T-helper 22 cell (primary cell): ENCODE measurements at places on chromosomes 7 and 10.

- no peak for DNase-seq
Observed at GRCh38 chr10:30647089-30647488, 17.5 kb upstream of the LYZL2 start.

DNA sequence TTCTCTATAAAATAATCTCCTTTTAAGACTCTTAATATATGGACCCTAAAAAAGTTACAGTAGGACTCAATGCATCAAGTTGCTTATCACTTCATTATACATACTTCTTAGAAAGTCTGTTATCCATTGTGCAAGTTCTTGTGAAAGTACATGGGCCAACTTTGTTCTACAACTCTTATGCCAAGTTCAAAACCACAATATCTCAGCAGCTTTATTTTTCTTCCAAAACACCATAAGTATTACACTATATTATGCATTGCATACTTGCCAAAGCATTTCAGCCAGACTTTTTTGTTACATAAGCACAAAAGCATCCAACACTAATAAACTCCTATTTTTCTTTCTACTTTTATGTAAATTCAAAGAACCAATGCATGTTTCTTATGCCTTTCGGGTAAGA is 94.4 kb downstream of the AHR start:
- no peak for DNase-seq

GRCh38 chr10:97407211-97407951 is 6.2 kb upstream of the RRP12 start:
- peak; percentile 37 for DNase-seq

GRCh38 chr10:43863270-43863669 is 214.6 kb upstream of the ZNF32 start:
- no peak for DNase-seq

- no peak for DNase-seq
Observed at GRCh38 chr7:76372984-76373833, 14.4 kb upstream of the YWHAG start.

GRCh38 chr10:106566873-106567272 is 597.6 kb downstream of the SORCS1 start:
- no peak for DNase-seq

- DNase-seq: no peak
Observed at GRCh38 chr10:75398200-75398691, 3.3 kb downstream of the ZNF503 start.

DNA sequence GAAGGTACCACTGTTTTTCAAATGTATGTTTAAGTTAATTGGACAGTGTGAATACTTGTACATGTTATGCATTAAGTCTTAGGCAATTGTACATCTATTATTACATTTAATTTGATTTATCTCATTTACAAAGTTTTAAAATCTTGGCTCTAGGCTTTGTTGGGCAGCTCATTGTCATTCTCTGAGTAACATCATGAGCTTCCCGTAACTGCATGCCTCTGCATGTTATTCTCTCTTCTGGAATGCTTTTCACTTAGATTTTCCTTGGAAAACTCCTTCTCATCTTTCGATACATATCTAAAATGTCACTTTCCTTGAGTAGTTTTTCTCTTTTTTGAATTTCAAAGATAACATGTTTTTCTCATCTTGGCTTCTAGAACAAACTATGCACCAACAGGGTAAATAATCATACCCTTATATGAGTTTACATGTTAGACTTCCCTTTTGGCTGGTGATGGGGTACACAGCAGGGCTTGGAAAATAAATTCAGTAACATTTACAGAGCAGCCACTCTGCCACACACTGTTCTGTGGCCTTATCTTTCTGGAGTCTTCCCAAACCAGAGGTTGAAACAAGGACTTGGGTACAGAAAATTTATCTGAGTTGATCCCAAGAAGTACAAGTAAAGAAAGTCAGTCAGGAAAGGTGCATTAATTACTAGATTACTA is 42.2 kb upstream of the A1CF start:
- DNase-seq: no peak

GRCh38 chr7:121288894-121289293 is 39.9 kb upstream of the WNT16 start:
- DNase-seq: no peak

DNA sequence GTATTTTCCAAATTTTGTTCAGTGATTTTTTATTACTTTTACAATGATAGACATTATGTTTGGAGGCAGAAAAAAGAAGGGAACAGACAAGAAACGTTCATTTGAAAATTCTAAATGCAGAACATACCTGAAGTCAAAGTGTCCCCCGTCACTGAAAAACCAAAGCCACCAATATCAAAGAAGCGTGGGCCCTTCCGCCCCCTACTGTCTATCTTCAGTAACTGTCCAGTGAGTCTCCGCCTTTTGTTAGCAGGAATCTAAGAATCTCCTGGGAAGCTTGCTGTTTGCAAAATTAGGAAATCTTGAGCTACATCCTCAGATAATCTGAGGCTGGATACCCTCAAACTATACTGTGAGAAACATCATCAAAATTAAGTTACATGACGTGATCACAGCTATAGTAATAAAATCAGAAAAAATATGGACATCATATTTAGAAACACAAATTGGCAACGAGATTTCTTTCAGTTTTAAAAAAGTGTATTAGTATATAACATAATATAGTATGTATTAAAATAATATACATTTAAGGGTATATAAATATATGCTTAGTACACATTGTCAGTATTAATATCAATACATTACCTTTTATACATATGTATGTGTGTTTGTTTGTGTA is 169.3 kb upstream of the AKR1E2 start:
- no peak for DNase-seq

DNA sequence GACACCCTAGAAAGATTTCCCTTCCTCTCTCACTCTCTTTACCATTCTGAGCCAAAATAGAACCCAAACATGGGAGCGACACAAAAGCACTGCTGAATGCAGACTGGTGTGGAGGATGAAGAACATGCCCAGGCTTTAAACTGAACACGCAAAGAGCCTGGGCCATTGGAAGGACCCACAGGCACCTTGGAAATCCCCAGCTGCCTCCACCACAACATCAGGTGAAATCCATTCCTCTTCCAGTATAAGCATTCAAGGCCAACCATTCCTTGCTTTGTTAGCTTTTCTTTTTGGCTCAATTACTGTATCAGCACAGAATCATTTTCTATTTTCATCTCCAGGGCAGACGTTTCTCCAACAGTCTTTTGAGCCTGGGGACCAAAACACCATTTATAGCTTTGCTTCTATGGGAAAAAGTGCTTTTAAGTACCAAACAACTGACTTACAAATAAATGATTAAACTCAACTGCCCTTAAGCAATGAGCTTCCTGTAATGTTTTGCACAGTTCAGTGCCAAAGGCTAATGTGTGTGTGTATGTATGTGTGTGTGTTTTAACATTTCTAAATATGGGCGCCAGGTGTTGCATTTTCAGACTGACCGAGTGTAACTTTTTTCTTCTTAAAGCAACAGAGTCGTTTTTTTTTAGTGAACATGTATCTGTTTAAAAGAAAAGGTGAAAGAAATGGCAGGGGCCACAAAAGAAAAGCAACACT is 16.2 kb upstream of the BLNK start:
- no peak for DNase-seq

DNA sequence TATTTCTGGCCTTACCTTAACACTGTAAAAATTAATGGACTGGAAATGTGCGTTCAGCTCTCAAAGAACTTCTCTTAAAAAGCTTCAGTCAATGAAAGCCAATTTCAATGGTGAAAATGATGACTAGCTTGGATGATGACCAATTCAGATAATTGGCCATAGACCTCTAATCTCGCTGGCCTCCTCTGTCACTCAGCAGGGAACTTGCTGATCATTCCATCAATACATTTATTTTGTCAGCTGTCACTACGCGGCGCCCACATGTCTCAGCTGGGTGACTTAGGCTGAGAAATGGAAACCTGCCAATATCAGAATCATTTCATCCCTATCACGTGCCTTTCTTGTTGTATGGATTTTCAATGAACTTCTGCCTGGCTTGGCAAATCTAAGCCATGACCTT is 673.0 kb upstream of the AUTS2 start:
- DNase-seq: no peak

- DNase-seq: no peak
Observed at GRCh38 chr10:98338318-98338717, 70.3 kb upstream of the LOXL4 start.

- no peak for DNase-seq
Observed at GRCh38 chr10:102434394-102435132, 2.2 kb upstream of the CUEDC2 start.

- no peak for DNase-seq
Observed at GRCh38 chr7:116715077-116715476, 43.1 kb downstream of the MET start.

- DNase-seq: no peak
Observed at GRCh38 chr10:10587744-10588393, 429.8 kb upstream of the CELF2 start.

DNA sequence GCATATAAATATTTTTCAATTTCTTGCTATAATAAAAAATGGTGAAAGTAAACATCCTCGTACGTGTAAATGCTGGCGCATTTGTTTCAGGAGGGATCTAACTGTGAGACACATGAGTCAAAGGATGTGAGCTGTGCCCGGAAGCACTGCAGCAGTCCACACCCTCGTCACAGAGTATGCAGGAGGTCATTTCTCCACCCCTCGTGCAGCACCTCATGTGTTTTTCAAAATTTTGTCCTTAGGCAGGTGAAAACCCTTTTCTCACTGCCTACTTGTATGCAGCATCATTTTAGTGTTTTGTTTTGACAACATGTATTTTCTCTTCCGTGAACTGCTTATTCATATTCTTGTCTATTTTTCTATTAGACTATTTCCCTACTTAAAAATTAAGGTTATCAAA is 162.7 kb downstream of the AVL9 start:
- DNase-seq: no peak

DNA sequence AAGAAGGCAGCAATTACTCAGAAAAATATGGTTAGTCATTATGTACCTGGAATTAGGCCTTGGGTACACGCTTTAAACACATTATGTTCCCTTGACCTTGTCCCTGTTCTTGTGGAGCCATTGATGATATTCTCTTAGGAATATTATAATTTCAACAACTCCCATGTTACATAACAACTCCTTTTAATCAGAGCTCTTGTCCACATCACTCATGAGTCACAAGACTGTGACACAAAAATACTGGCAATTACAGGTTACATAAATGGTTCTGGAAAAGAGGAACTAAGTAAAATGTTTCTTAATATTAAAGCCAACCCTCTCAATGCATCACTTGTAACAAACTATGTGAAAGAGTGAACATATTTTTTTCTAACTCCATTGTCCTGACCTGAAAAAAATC is 143.8 kb upstream of the PCLO start:
- DNase-seq: no peak

DNA sequence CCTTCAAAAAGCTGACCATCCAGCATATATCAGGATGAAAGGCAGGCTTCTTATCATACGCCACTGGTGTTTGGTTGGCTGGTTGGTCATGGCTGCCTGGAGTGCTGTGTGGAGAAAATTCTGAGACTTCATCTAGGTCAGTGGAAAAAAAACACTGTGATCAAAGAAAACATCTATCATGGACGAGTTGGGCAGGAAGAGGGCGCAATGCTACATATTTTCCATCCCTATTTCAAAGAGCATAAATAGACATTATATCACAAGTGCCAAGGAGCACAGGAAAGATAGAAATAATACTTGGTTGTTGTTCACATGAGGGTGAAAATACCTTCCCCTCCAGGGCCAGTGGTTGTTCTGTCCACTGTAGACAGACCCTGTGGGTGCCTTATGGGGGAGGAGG is 128.4 kb upstream of the PLPP4 start:
- no peak for DNase-seq

- DNase-seq: no peak
Observed at GRCh38 chr7:94178230-94178629, 174.1 kb upstream of the BET1 start.

DNA sequence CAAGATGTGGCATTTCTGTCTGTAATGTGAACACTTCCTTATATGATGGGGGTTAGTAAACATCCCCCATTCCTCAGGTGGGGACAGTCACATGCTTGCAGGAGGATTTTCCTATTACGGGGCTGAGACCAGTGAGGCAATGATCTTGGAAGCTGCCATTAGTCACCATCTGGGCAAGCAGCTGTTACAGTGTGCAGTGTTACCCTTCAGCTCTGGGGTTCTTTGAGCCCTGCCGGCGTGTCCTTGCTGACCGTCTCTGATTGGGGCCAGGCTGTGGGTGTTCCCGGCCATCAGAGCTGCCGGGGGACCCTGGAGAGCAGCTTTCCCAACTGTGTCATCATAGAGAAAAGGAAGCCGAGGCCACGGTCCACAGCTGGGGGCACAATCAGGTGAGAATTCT is 126.8 kb upstream of the FAM20C start:
- no peak for DNase-seq

- DNase-seq: no peak
Observed at GRCh38 chr7:47438411-47439029, 143.4 kb downstream of the TNS3 start.

- DNase-seq: no peak
Observed at GRCh38 chr7:19114551-19114855, 2.9 kb downstream of the TWIST1 start.

- DNase-seq: no peak
Observed at GRCh38 chr7:116273283-116273917, 63.1 kb downstream of the TES start.

DNA sequence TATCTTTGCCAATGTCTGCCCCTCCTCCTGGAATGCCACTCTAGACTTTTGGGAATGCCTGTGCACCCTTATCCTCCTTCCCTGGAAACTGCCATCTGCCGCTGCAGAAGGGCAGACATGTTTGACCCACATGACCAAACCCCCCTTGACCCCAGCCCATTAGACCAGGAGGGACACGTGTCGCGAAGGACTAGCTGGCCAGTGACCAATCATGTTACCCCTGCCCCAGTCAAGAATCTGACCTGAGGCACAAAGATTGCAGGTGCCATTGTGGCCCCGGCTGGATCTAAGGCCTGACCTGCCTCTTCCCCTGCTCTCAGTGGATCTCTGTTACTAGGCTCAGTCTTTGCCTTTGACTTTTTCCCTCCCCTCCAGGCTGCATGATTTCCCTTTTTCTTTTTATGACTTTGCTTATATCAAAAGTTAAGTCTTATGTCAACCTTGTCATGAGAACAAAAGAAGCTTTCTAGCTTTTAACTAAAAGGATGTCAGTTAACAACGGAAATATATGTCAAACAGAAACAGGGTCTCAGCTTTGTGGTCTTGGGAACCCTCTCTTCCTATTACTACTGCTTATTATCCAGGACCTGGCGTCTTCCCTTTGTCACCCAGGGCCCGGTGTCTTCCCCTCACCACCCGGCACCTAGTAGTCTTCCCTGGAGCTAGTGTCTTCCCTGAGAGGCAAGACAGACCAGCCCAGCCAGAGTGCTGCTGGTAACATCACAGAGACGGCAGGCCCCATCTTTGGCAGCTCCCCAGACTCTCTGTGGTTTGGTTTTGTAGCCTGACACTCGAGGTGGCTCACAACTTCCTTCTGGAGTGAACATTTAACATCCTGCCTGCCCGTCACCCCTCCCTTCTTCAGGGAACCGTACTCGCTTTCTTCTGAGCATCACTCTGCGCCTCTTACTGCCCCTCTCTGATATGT is 24.4 kb upstream of the PPIF start:
- DNase-seq: peak; percentile 78

DNA sequence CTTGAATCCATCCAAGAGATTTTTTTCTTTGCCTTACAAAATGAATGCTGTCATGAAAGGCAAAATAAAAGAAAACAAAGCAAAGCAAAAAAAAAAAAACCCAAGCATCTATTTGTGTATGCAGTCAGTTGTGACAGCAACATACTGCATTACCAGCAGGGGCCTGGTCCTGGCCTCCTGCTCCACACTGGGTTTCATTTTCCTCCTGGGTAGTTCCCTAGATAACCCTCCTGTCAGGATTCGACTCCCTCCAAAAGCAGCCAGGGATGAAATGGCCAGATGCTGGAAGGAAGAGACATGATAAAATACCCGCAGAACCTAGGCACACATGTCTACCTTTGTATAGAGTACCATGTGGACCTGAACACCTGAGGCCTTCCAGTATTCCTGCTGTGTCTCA is 148.6 kb downstream of the NRCAM start:
- DNase-seq: no peak
